ENCODE measurements at places on chromosomes 5 and 9.
A peak's percentile ranks its signal among the peaks of the same experiment; 100 is the strongest.

- no peak for DNase-seq
Observed at GRCh38 chr9:107292821-107293542, 9.9 kb downstream of the RAD23B start.

DNA sequence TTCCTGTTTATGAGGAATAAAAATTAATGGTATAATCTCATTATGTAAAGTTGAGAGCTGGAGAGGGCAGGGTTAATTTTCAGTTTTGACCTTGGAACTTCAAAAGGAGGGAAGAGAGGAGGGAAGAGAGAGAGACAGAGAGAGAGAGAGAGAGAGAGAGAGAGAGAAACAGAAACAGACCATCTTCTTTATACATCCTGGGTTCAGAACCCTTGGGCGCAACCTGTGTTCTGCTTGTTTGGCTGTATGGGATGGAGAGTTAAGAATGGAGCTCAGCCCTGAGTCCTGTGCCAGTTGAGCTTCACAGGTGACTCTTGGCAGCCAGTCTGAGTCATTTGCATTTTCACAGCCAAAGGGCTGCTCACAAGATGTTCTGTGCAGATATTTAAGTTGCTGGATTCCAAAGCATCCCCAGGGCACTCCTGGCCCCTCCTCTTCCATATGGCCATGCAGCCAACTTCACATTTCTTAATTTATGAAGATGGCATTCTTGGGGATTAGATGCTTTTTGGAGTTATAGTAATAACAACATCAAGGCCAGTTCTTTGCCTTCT, 143.5 kb downstream of the CARTPT start:
- no peak for DNase-seq

GRCh38 chr5:97838214-97838613, 655.2 kb upstream of the RIOK2 start:
- DNase-seq, result no peak

DNA sequence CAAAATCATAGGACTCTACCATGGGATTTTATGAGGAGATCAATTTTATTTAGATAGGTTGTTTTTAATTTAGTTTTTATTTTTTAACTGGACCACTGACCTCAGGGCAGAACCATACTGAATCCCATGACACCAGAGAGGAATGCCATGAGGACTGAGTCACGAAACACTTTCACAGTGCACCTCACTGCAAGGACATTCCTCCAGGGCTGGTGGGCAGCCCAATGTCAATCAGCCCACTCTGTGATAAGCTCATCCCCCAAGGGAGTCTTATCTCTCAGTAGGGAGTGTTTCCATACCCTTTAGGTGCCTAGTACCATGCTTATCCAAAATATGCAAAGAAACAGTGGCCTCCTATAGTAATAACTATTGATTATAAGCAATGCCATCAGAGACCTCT, 224.5 kb upstream of the CDH6 start:
- no peak for DNase-seq

- no peak for DNase-seq
Observed at GRCh38 chr5:14039063-14039462, 94.6 kb upstream of the DNAH5 start.

DNA sequence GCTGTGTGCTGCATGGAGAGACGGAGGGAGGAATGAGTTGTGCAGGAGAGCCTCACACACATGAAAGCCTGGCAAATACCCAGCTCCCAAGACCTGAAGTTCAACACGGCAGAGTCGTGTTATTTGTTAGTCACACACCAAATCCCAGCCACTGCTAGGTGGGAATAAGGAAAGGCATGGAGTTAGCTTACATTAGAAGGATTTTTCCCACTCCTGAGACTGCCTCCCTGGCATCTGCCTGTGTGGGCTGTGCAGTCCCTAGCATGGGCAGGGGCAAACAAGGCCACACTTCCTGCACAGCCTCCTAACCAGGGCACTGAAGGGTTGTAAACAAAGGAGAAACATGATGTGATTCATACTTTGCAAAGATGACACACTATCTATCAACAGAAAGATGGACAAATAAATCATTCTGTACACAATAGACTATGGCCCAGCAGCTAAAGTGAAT, 306.8 kb downstream of the SPOCK1 start:
- DNase-seq, result no peak

DNA sequence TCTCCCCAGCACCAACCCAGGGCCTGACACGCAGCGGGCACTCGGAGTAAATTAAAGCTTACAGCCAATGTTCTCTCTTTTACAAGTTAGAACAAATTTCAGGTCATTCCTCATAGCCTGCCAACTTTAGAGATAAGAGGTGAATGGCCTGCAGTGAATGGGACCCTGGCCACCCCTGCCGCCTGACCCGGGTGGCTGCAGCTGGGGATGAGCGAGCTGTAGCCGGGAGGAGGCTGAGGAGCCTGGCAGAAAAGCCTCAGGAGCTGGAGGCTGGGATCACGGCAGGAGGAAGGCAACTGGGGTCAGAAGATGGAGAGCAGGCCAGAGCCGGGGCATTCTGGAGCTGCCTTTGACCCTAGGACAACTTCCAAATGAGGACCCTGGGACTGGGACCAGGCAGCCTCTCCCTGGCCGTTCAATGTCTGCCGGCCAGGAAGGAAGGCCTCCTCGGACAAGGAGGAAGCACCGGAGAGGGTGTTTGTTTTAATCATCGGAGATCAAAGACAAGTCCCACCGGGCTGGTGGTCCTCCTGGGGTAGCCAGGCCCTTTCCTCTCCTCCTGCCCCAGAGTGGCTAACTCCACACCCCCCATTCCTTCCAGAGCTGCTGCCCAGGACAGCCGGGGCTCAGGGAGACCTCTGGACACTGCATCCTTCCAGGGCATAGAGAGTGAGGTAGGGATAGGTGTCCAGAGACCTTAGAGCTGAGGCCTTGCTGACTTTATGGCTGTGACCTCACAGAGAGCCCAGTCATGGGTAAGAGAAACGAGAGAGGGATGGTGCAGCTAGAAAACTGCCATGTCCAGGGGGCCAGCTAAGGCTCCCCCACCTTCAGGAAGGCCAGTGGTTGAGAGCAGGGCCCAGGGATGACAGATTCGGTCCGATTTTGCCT, 87.3 kb upstream of the LMX1B start:
- DNase-seq, result no peak

- no peak for DNase-seq
Observed at GRCh38 chr5:172043865-172044264, 37.4 kb upstream of the FBXW11 start.

GRCh38 chr9:40928803-40929487, 199.5 kb downstream of the FOXD4L6 start:
- no peak for DNase-seq

DNA sequence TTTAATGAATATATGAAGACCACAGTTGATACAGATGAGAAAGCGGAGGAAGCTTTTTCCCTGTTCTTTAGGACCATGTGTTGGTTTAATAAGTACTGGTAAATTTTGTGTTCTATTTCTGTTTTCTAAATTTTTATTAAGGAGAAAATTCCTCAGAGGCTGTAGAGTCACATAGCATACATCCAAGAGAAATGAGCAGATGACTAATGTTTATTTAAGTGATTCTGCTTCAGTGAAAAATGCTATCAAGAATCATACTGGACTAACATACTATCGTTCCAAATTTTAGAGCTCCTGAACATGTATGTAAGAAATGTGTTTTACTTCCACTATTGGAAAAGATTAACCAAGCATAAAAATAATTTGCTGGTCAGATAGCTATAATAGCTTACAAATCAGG, 115.0 kb downstream of the KIAA1958 start:
- no peak for DNase-seq

GRCh38 chr9:28127101-28127500, 553.8 kb upstream of the C9orf72 start:
- DNase-seq, result no peak

DNA sequence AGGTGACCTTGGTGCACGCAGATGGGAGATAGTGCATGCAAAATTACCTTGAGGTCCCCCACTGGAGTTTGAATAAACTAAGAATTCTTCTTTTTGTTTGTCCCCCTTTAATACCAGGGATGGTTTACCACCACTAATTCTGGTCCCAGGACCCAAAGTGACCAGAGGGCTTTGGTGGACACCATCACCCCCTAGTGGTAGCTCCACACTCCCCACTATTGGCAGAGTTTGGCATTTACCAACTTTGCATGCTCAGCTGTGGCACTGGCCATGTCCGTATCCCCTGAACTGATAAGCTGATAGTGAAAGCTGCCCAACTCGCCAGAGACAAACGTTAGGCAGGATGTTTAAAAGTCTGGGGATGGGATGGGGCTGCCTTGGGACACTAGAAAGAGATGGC, 3.3 kb downstream of the ASTN2 start:
- no peak for DNase-seq

DNA sequence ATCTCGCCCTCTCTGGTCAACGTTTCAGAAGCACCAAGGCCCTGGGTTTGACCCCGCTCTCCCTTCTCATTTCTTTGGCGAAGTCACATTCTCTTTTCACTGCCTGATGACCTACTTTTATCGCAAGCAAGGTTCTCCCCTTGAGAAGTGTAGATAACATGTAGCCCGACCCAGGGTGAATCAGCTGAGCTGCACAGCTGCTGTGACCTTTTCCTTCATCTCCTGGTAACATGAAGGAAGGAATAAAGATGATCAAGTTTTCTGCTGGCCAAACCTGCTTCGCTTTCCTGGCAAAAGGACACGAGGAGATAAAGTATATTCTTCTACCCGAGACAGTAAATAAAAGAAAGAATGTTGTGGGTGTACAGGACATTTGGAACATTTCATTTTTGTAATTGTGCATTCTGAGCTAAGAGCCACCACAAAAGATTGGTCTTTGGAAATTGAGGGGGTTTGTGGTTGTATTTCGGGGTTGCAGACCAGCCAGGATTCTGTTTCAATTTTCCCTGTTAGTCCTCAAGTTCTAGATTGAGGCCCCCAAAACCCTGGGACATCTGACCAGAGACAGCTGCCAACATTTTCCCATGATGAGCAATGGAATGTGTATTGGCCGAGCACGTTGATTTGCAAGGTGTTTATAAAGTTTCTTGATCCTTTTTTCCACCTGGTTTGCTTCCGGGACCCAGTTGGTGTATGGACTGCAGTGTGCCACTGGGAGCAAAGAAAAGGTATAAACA, 155.1 kb upstream of the ZNF462 start:
- no peak for DNase-seq

DNA sequence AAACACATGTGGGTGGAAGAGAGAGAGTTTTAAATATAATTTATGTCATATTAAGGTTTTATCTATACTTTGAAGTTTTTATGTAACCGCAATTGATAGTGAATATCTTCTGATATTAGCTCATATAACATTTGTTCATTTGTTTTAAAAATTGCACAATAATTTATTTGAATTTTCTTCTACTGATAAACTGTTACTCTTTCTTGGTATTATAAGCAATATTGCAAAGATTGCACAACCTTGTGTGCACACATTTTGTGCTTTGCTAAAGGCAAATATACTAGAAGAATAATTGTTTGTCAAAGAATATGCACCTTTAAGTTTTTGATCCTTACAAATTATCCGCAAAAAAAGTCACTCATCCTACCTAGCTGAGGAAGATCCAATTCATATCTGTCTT, 275.7 kb downstream of the TLR4 start:
- DNase-seq, result no peak

- no peak for DNase-seq
Observed at GRCh38 chr9:20441166-20441565, 181.1 kb downstream of the MLLT3 start.

- DNase-seq, result peak; percentile 74
Observed at GRCh38 chr5:34022121-34022705, 14.4 kb upstream of the AMACR start.

DNA sequence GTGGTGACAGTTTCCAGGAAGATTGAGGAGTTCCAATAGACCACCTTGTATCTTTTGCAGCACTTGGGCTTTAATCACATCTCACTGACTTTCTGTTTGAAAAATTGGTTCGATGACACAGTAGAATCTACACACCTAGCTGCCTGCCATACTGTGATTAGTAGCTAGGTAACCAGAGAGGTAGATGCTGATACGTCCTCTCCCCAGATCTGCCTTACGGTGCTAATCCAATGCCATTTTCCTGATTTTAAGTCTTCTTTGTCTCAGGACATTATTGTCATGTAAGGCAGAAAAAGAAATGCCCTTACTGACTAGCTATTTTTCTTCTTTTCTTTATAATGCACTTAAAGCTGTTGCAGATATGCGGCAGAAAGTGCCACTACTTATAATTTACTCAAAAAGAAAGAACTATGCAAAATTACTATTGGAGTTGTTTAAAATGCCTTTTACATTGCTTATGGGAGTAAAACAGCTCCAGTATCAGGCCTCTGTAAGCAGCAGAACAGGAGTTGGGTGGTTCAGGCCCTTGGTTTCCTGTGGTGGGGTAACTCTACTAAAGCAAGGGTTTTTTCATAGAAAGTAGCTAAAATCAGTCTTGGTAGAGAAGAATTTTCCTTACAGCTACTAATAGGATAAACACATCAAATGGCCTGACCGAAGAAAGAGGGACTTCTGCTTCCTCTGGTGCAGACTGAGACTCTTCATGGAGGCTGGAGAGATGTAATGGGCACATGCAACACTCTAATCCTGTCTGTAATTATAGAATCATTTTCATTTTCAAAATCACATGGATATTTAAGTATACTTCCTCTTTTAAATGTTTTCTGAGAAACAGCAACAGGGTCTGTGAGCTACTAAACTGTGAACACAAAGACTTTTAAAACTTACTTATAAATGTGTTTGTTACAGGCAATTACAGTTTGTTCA, 177.2 kb downstream of the MAPKAP1 start:
- no peak for DNase-seq

GRCh38 chr9:110835404-110835803, 166.8 kb downstream of the MUSK start:
- DNase-seq, result no peak

- peak; percentile 65 for DNase-seq
Observed at GRCh38 chr5:142017832-142018427, 5.1 kb upstream of the GNPDA1 start.

GRCh38 chr9:130239363-130239695, 26.2 kb upstream of the HMCN2 start:
- DNase-seq, result no peak

- no peak for DNase-seq
Observed at GRCh38 chr9:78278177-78278777, 18.6 kb upstream of the PSAT1 start.

GRCh38 chr9:120839146-120839545, 3.6 kb downstream of the PSMD5 start:
- DNase-seq, result no peak

- no peak for DNase-seq
Observed at GRCh38 chr5:125612776-125613175, 810.4 kb upstream of the GRAMD2B start.

DNA sequence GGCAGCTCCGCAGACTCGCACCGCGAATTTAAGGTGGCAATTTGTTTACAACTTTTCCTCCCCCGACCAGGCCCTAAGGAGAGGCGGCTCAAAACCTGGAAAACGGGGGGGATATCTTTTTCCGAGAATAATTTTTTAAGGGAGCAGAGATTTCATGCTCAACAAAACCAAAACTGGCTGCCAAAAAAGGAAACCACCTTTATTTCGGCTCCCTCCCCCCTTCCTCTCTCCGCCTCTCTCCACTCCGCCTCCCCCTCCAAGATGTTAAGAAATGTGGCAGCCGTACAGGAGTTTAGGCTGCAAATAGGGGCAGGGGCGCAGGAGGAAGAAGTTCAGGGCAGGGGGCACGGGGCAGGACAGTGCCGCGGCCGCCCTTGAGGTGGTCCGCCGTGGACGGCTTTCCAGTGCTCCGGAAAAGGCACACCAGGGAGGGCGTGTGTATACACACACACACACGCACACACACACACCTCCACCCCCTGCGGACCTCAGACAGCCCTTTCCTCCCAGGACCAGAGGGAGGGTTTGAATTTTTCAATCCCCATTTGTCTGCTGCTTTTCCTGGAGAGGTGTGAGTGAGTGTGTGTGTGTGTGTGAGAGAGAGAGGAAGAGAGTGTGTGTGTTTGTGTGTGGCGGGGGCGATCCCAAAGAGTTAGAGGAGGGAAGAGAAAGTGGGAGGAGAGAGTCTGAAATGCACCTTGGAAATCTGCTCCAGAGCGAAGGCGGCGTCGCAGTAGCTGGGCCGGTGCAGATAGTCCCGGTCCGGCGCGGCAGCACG, 9.1 kb downstream of the PTCH1 start:
- peak; percentile 58 for DNase-seq
